Trophoblast cell (in vitro differentiated cells and primary cell): ENCODE measurements at places on chromosomes 5 and 9.

DNA sequence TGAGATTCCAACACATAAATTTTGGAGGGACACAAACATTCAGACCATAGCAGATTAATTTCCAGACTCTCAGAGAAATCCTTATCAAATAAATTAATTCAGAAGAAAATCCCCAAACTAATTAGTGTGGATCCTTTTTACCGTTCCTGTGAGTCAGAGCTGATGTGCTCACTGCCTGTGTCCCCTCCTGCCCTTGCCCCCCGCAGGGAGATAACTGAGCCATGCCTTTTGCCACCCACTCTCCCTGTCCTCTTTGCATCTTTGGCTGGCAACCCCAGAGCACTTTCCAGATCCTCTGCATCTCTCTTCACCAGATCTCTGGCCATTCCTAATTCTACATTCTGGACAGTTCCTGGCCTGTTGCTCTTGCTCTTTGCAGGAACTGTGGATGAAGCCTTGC lies 135.4 kb upstream of the MAP1B start:
- no peak for DNase-seq

- no peak for DNase-seq
These were observed 624.6 kb downstream of the BNC2 start for GRCh38 chr9:16245756-16246440.

DNA sequence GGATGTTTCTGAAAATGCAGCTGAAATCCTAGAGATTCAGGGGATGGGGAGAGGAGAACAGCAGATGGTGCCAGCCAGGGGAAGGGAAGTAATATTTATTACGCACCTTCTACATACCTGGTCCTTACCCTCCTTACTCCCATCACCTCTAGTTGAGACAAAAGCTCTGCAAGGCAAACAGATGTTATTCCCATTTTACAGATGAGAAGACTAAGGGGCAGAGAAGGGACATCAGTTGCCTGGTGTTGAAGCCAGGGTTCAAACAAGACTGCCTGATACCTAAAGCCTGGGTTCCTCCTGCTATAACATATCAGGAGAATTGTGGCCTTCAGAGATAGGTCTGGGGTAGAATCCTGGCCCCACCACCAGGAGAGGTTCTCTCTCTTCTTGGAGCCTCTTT lies 7.3 kb upstream of the BOD1 start:
- no peak for DNase-seq

DNA sequence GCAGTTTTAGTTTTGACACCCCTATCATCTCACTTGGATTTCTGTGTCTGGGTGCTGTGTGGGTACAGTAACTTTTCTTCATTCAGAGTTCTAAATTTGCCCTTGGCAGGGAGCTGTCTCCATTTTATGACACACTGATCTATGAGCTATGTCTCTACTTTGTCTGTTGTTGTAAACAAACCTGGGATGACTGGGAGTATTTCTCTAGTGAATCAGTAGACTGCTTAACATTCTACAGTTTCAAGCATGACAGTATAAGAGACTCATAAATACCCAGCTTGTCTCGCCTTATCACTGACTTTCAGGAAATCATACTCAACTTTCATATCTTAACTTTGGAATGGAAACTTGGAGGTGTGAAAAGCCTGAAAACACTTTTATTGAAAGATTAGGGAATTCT lies 212.1 kb upstream of the NUDT12 start:
- peak; percentile 0 for DNase-seq

GRCh38 chr5:156438076-156438475 lies 111.1 kb downstream of the SGCD start:
- no peak for DNase-seq

- no peak for DNase-seq
These were observed 165.8 kb upstream of the MAP3K1 start for GRCh38 chr5:56649569-56649968.

DNA sequence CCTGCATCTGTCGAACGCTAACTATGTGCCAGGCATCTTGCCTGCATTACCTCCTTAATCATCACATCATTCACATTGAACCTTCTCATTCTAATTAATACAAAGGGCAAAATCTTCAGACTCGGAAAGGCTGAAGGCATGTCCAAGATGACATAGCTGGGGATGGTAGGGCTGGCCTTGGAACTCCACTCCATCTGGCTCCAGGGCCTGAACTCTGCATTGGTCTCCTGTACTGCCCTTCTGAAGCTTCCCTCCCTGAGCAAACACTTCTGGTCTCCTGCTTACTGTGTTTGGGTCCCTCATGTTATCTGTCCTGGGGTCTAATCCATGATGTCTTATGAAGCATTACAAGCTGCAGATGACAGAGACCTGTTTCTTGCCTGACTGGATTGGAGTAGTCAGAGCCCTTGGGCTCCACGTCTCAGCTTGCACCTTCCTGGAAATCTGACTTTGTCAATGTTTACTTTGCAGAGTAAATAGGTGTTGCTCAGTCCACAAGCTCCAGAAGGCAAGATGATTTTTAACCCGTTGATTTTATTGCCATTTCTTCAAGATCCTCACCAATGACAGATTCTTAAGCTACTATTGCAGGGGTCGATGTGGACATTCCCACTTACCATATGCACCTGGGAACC lies 106.1 kb downstream of the GALNT10 start:
- DNase-seq = no peak

- DNase-seq = peak; percentile 44
These were observed 60.1 kb upstream of the SPATA31C2 start for GRCh38 chr9:88198341-88198807.

- DNase-seq = no peak
These were observed 4.5 kb upstream of the PDLIM4 start for GRCh38 chr5:132253008-132253441.

DNA sequence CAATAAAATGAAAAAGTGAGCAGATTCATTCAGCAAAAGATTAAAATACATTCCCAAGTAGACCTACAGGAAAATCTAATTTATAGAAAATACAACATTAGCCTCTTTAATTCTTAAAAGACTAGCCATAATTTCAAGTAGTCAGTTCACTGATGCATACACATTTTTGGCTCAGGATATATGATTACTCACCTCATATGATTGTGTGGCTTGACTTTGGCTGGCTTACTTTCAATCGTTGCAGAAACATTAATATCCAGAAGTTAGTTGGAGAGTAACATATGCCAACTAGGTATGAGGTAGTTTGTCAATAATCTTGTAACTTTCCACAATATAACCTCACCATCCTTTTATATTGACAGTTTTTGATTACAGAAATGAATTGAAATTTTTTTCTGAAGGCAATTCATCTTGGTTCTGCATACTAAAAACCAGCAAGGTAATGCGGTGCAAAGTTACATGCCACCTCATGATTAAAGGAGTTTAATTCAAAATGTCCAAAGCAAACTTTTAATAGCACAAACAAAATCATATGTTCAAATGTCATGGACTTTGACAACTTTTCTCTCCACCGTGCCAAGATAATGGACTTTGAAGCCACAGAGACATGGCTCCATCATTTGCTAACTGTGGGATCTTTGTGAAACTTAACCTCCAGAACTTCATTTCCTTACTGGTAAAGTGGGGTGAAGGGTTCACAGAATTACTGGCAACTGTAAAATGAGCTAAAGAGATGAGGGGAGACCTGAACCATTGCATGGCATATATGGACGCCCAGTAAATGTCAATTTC lies 76.6 kb upstream of the PAM start:
- no peak for DNase-seq

DNA sequence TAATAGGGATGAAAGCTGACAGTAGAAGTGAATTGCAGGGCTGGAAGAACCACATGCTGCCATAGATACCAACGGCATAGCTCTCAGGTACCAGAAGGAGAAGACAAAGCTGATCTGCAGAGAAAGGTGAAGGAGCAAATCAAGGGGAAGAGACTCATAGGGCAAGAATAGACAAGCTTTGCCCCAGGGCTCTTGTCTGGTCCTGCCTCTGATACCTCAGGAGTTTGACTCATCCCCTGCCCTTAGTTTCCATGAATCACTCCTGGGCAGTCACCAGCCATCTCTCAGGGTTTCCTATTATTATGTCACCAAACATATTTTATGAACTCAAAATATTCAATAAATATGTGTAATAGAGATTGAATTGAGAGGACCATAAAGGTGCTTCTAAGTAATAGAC lies 800.9 kb downstream of the DNAH5 start:
- DNase-seq = peak; percentile 30

DNA sequence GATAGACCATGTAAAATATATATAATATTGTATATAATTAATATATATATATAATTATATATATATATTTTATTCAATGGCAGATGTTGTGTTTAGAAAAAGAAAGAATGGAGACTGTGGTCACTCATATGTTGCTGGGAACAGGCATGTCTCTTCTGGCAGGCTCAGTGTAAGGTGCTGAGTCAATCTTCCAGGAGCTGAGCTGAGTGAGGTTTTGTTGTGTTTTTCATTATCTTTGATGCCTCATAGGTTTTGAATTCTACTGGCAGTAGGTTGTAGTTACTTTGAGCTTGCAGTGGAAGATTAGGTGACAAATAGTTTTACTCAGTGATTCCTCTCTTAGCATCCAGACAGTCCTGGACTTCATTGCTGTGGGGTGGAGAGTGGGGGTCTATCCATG lies 561.3 kb downstream of the IRX1 start:
- DNase-seq = no peak

DNA sequence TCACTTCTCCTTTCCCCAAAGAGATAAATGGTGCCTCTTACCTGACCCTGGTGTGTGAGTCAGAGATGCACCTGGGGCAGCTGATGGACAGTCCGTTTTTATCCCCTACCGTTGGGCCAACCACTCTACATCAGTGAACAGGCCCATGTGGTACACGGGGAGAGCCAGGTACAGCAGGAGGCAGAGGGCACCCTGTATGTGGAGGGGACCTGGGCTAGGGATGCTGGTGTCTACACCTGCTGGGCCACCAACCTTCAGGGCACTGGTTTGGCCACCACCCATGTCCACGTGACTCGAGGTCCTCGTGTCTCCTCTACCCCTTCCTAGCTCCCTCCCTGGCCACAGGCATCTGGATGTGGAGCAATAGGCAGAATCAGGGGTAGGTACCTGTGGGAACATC lies 22.7 kb upstream of the ANXA6 start:
- DNase-seq = no peak

DNA sequence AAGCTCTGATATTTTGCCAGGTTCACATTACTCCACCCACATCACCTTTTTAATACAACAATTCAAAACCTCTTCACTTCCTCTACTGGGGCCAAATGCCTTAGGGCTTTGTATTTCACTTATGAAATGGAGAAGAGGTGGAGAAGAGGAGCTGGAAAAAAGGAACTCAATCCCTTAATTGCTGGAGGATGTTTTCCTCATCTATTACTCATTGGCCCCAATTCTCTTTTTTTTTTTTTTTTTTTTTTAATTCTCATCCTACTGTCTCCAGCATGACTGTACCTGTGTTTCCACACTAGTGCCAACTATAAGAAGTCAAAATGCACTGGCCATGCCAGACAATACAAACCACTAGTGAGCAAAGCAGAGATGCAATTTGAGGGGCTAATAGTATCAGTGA lies 20.9 kb downstream of the FAM13B start:
- DNase-seq = no peak

DNA sequence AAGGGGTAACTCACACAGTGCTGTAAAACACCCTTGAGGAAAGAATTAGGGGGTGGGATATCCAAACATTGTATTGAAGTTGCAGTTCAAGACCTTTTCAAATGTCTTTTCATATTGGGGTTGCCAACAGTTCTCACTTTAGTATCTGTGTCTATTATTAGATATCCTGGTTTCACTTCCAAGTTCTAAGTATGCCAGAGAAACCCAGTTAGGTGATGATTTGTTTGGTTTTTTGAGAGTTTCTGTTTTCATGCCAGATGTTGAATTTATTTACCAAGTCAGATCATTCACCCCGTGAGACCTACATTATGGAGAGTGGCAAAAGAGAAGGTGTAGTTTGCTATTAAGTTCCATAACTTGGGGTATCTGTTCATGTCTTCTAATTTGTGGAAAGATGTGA lies 64.5 kb downstream of the C9orf152 start:
- DNase-seq = no peak

GRCh38 chr9:120928015-120928482 lies 1.5 kb upstream of the TRAF1 start:
- DNase-seq = no peak
